Activated gamma-delta T cell treated with anti-CD3 and anti-CD28 coated beads, Interleukin-2, amount 50 U/mL, for 16 hours (primary cell): ENCODE measurements at places on chromosomes 12 and 14.

DNA sequence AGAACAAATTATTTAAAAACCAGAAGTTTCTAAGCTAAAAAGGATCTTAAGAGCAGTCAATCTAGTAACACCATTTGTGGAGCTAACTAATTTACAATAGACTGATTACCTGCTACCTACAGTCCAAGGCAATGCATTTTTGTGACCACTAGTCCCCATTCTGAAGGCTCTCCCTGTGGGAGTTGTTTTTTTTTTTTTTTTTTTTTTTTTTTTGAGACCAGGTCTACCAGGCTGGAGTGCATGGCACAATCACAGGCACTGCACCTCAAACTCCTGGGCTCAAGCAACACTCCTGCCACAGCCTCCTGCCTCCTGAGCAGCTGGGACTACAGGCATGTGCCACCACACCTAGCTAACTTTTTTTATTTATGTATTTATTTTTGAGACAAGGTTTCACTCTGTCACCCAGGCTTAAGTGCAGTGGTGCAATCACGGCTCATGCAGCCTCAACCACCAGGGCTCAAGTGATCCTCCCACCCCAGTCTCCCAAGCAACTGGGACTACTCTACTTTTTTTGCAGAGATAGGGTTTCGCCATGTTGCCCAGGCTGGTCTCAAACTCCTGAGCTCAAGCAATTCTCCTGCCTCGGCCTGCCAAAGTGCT lies 3.9 kb downstream of the GNPTAB start:
- DNase-seq = no peak

- no peak for DNase-seq
Measured at GRCh38 chr12:132161036-132161781, 17.0 kb downstream of the NOC4L start.

- no peak for DNase-seq
Measured at GRCh38 chr14:99121319-99121875, 150.6 kb downstream of the BCL11B start.

DNA sequence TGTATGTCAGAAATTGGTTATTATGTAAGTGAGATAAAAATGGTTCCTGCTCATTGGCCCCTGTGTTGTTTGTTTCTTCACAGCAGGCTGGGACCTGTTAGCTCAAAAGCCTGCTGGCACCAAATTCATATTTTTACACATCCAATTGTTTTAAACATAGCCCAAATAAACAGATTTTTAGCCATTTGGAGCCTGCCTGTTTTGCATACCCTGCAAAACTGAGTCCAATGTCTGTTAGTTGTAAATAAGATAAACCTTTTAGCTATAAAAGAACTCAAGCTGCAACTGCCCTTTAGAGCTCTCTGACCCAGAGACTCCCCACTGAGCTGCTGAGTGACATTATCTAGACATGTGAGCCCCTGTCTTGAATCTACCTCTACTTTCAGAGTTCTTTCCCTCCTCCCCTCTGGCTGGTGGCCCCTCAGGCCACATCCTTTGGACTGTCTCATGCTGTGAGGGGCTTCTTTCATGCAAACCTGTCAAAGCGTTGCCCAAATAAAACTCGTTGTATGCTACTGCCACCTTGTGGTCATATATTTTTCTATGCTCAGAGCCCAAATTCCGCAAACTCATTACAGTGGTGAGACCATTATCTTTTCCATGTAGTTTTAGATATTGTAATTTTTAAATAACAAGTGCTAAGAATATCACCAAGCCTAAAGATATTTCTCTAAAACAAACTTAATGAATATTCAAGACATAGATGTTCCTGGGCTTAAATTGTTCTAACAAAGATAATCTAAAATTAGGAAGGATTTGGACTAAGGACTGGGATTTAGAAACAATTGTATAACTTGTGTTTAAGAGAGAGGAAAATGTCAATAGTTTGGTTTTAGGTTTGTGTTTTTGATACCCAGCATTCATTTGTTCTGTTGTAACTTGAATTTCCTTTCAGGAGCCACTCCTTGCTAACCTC lies 337.9 kb downstream of the AACS start:
- no peak for DNase-seq

DNA sequence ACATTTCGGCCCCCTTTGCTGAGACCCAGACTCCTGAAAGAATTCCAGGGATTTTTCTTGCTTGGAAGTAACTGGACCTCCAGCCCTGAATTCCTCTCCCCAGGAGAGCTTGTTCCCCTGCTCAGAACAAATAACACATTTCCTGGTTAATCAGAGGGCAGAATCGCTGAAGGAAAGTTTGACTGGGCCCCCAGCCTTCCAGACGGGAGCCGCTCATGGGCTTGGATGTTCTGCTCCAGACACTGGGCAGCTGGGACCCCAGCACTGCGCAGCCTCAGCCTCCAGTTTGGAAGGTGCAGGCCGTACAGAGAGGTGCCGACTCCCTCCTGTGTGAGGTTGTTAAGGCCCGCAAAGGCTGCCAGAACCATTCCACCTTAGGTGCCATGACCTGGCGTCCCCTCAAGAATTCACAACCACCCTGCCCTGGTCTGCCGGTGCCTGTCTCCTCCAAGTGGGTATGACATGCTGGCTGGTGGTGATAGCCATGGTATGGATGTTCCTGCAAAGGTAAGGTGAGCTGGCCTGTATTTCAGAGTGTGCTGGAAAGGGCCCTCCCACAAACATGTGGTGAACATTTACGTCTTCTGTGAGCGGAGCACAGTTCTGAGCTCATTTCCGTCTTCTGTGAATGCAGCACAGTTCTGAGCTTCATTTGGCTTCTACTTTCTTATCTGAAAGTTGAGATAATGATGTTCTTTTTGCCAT lies 5.1 kb upstream of the LTBP2 start:
- no peak for DNase-seq

DNA sequence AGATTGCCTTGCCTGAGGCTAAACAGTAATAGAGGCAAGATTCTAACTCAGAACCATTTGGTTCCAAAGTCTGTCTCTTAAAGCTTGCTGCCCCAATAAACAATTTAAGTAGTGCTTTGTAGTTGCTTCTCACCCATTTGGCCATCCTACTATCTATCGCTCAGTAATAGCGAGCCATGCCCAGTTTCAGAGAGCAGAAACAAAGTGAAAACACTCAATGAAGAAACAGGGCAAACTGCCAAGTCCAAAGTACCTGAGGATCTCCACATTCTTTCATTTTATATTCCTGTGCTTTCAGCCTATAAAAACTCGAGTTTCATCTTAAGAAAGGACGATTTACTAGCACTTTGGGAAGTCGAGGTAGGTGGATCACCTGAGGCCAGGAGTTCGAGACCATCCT lies 103.3 kb upstream of the BBS10 start:
- DNase-seq = no peak

GRCh38 chr12:4434706-4435425 lies 10.7 kb downstream of the FGF6 start:
- DNase-seq = no peak

GRCh38 chr12:19633641-19634040 lies 194.3 kb downstream of the AEBP2 start:
- DNase-seq = no peak

DNA sequence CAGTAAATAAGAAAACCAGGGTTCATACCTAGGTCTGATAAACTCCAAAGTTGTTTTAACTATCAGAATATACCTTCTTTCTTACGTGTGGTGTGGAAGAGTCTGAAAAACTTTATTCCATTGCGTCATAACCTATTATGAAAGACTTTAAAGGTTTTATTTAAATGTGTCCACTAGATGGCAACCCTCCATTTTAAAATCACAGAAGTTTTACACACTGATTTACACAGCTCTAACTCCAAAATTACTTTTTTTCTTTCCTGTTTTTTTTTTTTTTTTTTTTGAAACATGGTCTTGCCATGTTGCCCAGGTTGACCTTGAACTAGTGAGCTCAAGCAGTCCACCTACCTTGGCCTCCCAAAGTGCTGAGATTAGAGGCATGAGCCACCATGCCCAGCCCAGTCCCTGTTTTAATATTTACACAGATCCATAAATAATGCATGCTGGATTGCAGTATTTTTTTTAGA lies 17.3 kb upstream of the TMPRSS12 start:
- DNase-seq = no peak

DNA sequence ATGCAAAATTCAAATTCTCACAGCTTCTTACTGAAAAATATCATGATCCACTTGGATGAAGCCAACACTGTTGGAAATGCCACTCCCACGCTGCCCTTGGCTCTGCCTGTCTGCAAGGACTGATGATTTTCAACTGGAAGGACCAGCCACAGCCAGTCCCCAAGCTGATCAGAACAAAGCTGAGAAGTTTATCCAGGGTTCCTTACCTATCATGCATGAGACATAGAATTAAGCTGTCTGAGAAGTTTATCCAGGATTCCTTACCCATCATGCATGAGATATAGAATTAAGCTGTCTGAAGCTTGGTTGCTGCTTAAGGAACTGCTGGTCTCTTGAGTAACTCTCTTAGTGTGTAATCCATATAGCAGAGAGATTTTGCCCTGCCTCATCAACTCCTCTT lies 159.8 kb upstream of the TMEM260 start:
- DNase-seq = no peak

DNA sequence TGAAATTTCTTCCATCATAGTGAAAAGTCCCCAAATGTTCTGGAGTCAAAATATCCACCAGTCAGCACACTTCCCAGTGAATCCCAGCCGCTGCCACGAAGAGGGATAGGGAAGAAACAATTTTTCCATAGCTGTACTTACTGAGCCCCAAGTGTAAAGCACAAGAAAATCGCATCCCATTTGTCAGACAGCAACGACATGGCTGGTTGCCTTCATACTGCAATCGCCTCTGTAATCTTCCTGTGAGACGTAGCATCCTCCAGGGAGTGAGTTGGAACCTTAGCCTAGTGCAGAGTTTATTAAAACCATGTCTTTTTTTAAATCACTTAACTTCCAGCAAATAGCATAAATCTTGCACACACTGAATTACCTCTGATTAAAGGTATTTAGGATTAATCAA lies 56.8 kb downstream of the GNG2 start:
- DNase-seq = no peak

- DNase-seq = no peak
Measured at GRCh38 chr12:75705749-75706711, 194.6 kb upstream of the KRR1 start.

DNA sequence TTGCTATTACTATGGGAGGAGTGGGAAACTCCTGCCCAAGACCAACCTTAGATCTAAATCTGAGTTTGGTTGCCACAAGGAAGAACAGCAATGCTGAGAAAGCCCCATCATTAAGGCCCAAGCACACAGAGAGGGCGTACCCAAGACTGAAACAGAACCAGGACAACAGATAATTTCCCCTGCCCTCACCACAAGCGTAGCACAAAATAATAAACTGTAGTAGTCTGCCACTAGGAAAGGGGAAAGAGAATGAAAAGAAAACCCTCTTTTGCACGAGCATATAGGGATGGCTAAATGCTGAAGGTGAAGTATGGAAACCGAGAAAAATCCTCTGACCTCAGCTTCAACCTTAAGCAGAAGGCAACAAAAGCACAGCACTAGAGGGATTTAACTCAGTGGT lies 76.5 kb upstream of the DHRS4 start:
- DNase-seq = no peak

GRCh38 chr14:69299286-69300035 lies 39.5 kb downstream of the GALNT16 start:
- no peak for DNase-seq

DNA sequence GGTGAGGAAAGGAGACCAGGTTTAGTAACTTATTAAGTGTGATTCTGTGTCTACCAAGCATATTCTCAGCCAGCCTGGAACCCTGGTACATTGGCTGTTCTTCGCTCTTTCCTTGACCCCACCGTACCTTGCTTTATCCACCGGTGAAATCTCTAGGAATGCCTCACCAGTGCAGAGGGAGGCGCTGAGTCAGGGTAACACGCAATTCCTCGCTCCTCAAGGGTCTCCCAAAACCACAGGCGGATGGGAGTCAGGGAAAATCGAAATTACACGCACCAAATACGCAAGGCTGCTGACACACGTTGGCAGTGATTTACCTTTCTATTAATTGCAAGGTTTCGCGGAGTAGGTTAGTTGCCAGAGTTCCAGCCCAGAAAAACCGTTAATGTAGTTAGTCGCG lies 845 bp downstream of the L3HYPDH start:
- DNase-seq = no peak

- DNase-seq = no peak
Measured at GRCh38 chr14:89418976-89419375, 1.9 kb upstream of the FOXN3 start.

GRCh38 chr12:96495155-96495554 lies 5.8 kb downstream of the CFAP54 start:
- DNase-seq = no peak

DNA sequence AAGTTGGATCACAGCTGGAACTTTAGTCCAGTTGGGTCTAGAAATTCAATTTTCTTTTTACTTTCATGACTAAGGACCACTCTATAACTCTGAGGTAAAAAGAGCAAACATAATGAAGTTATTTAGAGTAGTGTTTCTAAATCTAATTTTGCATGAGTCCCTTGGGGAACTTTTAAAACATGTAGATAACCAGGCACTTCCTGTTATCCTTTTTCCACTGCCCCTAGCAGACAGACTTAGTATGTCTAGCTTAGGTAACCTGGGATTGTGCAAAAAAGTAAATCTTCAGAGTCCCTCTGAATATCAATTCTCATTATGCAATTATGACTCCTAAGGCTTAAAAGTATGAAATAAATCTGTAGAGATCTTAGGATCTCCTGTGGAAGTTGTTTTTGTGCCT lies 371.2 kb downstream of the DIO2 start:
- DNase-seq = no peak

DNA sequence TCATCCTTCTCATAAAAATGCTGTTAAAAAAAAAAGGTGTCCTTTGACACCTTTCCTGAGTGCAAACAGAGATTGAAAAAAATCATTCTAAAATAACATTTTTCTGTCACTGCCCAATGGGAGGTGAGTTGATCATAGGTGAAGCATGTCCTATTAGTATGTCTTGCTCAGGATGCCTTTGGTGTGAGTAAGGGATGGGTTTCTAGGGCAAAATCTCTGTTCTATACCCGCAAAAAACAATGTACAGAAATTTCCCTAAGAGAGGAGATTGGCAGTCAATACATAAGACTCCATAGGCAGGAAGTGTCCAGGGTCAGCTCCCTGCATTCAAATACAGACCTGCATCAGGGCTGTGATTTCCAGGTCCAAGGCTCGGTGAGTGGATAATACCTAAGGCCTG lies 195.2 kb downstream of the DAD1 start:
- DNase-seq = no peak

GRCh38 chr12:52084491-52085231 lies 5.2 kb downstream of the SMIM41 start:
- no peak for DNase-seq

- DNase-seq = no peak
Measured at GRCh38 chr12:103912069-103912468, 18.1 kb upstream of the HSP90B1 start.

DNA sequence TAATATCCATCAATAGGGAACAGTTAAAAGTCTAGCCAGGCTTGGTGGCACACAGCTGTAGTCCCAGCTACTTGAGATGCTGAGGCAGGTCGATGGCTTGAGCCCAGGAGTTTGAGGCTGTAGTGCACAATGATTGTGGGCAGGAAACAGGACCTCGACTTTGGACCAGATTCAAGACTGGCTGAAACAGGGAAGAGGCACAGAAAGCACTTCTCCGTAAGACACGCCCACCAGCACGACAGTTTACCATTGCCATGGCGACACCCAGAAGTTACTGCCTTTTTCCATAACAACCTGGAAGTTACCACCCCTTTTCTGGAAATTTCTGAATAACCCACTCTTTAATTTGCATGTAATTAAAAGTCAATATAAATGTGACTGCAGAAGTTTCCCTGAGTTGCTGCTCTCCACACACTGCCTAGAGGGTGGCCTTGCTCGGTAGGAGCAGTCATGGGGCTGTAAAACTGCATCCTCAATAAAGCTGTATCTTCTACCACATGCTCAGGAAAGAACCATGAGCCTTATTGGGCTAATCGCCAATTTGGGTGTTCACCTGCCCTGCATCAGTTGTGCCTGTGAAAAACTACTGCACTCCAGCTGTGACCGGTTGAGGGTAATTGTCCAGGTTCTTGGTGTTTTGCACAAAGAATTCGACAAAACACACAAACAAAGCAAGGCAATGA lies 4.6 kb upstream of the LRRC23 start:
- DNase-seq = no peak
